Effector memory CD8-positive, alpha-beta T cell (primary cell): ENCODE measurements at places on chromosomes 2 and 18.

DNA sequence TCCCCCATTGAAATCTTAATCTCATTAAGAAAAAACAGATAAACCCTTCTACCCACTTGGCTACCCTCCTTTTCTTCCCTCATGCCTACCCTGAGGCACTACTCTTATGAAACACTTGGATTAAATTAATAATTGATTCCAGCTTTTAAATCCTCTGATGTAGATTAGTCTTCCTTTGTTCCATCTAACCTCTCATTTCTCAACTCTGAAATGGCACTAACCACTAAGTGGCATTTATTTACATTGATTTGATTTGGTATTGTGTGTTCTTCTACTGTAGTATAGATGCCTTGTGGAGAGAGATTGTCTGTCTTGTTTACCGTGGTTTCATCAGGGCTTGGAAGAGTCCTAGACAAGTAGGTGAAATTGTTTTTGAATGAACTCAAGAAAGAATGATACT lies 26.7 kb downstream of the ITGA4 start:
- DNase-seq: no peak

- DNase-seq: no peak
Measured at GRCh38 chr2:11320698-11321492, 23.5 kb downstream of the ROCK2 start.

DNA sequence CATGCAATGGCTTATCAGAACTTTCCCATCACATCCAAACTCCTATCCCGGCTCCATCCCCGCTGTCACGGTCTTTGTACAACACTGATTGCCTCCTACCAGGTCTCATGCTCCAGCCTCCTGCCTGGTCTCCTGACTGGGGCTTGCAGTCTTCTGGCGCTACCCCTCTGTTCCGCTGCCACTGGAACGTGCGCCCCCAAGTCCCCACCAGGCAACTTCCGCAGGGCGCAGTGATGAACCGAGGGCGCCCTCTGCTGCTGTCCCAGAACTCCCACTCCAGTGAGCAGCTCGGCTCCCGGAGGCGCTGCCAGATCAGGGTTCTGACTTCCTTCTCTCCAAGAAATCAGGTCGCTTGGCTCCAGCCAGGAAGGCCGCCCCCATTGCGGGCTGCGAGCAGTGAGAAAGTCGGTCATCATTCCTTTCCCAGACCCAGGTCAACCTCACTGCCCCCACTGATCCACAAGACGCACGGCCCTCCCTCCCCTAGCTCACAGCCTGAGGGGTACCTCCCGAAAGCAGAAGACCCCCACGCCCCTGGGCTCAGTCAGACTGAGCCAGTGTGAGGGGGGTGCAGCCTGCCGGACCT lies 43.9 kb upstream of the RAB11FIP5 start:
- DNase-seq: peak; percentile 38

DNA sequence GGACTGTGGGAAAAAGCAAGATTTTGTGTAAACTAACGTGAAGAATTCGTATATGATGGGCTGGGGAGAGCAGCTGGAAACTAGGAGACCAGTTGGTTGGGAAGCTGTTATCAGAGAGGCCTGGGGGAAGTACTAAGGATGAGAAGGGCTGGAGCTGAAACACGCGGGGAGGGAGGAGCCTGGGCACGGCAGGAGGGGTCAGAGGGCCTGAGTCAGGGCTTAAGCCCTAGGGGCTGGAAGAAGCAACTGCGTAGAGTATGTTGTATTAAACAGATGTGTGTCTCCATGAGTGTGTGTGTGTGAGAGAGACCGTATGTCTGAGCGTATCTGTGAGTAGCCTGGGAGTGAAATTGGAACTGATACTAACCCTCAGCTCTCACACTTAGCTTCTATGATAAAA lies 8.4 kb downstream of the POMC start:
- no peak for DNase-seq

DNA sequence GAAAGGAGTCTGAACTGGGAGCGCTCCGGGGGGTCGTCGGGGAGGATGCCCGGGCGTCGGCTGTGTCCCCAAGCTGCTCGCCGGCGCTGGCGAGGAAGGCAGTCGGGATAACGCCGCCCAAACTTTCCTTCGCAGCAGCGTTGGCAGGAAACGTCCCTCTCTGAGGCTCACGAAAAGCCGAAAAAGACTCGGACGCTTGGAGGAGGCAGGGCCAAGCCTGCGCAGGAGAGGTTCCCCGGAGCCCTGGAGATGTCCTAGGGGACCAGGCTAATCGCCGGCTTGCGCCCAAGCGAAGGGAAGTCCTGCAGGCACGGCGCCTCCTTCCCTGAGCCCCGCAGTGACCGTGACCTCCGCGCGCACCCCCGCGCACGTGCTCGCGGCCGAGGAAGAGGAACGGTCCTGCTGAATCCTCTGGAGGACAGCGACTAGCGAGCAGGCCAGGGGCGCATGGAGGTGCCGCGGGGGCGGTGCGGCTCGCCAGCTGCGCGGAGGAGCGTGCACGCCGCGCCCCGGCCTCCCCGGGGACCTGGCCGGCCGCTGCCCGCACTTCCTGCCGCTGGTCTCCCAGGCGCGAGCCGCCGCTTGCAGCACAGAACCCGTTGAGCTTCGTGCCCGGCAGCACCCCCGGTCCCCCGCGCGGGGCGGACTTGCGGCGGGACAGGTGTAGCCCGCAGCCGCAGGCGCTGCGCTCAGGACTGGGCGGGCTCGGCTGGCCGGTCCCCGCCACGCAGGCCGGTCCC lies at the start of gene SH3RF3:
TSS of gene SH3RF3 (plus strand) at position 590 of the 740 bp plus-strand sequence.
- peak; percentile 7 for DNase-seq

DNA sequence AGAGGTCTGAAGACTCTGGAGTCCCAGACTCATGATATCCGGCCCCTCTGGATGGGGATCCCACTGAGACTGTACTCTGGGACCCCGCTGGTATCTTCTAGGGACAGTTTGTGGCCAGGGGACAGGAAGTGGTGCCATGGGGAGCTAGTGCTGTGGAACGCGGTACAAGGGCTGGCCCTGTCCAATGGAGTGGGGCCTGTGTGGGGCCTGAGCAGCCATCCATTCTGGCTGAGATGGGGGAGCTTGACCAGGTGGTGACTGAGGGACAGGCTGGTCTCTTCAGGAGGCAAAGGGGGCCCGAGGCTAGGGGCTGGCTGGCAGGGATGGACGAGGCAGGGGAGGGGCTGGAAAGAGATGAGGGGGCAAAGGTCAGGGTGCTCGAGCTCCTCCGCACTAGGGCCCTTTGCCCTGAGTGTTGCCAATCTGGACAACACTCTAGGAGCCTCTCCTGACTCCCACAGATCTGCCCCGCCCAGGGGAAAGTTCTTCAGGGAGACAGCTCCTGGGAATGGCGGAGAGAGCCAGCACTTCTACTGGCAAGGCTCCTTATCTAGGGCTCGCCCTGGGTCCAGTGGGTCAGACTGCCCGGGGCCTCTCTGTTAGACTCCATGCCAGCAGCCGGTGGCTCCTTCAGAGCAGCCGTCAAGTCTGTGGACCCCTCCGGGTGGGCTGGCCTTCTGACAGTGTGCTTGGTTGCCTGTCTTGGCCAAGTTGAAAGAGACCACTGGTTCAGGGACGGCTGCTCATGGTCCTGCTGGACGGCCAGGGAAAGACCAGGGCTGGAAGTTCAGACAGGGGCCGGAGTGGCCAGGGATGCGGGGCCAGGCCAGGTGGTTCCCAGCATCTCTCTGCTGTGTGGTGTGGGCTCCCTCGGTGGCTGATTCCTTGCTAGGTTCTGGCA lies 12.3 kb downstream of the MALL start:
- no peak for DNase-seq

DNA sequence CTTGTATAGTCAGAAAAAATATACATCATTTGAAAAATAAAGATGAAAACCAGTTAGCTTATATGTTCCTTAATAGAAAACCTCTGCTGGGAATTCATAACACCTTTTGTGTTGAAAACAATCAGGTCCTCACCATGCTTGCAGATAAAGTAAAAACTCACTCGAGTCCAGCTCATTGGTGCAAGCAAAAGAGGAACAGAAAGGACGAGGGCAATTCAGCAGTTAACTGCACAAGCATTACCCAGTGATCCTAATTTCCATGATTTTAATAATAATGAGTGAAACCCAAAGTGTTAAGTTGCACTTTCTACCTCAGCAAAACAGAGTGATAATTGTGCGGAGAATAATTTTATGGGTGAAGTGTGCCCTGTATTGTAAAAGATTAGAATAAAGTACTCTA lies 839.9 kb downstream of the BCL11A start:
- DNase-seq: no peak

DNA sequence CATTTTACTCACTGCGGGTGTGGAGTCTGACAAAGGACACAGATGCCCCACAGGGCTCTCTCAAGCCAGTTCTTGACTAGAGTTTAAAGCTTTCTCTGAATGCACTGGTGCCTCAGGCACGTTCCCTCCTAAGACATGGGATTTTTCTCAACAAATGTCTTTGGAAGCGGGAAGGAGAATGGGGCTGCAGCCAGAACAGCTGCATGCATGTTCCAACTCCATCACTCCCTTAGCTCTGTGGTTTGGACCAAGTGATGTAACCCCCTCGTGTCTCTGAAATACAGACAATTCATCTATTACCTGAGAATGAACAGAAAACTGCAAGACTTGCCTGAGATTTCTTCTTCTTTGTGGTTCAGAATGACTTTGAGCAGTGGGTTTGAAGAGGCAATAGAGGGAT lies 141.7 kb upstream of the SERPINE2 start:
- DNase-seq: no peak

DNA sequence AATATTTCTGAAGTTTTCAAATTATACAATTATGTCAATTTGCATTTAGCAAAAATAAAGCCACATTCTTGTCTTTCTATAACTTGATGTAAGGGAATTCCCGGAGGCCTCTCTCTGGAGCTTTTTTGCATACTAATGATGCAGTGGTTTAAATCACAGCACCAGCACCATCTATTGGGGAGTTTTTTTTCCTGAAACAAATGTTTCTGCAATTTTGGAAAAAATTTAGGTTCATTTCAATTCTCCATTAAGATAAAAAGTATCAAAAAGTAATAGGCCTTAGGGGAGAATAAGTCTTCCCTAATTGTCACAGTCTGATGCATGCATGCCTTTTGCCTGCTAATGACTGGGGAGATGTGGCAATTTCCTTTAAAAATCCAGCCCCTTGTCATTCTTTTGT lies 13.5 kb downstream of the CBLN2 start:
- no peak for DNase-seq

GRCh38 chr2:102159295-102159694 lies 16.7 kb downstream of the IL1R1 start:
- no peak for DNase-seq

- no peak for DNase-seq
Measured at GRCh38 chr18:39741755-39742466, 2176.3 kb upstream of the CELF4 start.

GRCh38 chr2:154488801-154489200 lies 209.7 kb upstream of the KCNJ3 start:
- DNase-seq: no peak

DNA sequence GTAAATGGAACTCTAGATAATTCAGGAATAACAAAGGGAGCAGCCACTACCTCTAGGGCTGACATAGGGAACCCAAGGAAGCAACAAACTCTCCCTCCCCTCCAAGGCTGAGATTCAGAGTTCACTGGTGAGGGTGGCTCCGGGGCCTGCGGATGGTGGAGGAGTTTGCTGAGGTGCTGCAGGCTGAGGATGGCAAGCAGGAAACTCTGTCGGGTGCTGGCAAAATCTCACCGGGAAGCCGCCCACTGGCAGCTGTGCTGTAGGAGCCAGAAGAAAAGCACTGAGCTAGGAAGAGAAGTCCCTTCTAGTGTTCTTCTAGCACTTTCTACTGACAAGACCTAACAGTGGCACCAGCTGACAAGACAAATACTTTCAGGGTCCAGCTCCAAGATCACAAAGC lies 12.5 kb upstream of the HAAO start:
- DNase-seq: no peak

- peak; percentile 87 for DNase-seq
Measured at GRCh38 chr2:202265467-202266277, at the start of gene NOP58. Gene NOP58 (plus strand): TSS chr2:202265763. CDS start chr2:202265942, 179 bp downstream.

GRCh38 chr2:19810637-19811036 lies 91.1 kb downstream of the TTC32 start:
- DNase-seq: no peak

- DNase-seq: no peak
Measured at GRCh38 chr18:9848170-9848879, 37.4 kb upstream of the TXNDC2 start.

GRCh38 chr2:137676346-137676745 lies 287.9 kb upstream of the HNMT start:
- no peak for DNase-seq

DNA sequence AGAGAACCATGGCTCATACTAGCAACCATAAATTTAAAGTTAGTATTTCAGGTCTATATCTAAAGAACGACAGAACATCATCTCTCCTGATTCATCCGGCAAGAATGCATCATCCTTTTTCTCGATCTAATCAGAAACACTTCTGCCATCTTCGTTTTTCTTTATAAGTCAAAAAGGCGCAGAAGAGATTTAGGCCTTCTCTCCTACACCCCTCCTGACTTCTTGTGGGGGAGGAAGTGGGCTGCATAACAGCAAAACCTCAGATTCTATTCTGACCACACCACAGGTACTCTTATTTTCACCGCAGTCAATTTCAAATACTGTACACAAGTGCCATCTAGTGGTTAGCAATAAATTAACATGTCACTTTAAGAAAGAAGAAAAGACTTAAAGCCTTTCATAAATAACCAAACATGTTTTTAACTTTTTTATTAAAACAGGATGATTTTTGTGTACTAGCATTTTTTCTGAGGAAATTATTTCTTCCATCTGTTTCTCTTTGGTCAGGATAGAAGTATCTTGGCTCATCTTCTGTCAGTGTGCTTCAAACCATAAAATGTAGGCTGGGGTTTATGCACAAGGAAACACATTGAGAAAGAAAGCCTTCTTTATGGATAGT lies 48.4 kb upstream of the PIK3C3 start:
- DNase-seq: peak; percentile 20

DNA sequence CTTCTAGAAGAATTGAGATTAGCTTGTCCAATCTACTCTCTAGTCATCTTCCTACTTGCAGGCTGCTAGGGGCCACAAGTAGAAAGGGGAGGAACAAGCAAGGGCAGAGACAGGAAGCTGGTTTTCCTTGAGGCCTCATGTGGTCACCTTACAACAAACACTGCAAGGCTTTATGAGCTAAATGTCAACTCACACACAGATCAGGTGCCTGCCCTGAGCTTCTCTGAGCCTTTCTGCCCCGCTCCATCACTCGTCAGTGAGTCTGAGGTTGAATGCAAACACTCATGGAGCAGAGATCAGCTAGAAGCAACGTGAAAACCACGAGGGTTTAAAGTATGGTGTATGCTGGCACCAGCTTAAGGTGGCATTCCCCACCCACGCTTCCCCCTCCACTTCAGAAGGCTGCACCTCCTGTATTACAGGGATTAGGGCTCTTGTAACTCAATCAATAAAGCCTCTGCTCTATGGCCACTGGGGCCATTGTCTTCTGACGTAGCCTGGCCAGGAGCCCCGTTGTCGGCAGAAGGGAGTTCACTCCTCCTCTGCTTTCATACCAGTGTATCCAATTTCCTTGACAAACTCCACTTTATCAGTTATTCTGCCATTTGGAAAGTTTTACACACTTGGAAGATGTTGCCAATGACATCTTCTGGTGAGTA lies 5.4 kb upstream of the CRYGC start:
- no peak for DNase-seq

DNA sequence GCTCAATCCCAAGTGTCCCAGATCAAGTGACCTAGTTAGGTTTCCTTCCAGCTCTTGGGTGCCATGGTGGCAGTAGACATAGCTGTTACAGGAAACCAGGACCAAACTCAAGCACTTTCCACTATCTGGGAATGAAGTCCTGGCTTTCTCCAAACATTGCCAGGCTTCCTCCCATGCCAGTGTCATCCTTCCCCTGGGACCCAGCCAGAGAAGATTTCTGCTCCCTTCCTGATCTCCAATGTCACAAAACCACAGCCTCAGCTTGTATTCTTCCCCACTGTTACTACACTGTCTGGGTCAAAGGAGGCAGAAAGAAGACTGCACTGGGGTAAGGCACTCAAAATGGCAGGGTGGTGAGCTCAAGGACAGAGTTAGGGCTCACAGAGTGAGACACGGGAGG lies 347.1 kb downstream of the TNS1 start:
- DNase-seq: no peak
